ENCODE measurements at places on chromosomes 6 and 20.

- no peak for DNase-seq
Measured at GRCh38 chr6:34726055-34726454, 29.5 kb upstream of the ILRUN start.

DNA sequence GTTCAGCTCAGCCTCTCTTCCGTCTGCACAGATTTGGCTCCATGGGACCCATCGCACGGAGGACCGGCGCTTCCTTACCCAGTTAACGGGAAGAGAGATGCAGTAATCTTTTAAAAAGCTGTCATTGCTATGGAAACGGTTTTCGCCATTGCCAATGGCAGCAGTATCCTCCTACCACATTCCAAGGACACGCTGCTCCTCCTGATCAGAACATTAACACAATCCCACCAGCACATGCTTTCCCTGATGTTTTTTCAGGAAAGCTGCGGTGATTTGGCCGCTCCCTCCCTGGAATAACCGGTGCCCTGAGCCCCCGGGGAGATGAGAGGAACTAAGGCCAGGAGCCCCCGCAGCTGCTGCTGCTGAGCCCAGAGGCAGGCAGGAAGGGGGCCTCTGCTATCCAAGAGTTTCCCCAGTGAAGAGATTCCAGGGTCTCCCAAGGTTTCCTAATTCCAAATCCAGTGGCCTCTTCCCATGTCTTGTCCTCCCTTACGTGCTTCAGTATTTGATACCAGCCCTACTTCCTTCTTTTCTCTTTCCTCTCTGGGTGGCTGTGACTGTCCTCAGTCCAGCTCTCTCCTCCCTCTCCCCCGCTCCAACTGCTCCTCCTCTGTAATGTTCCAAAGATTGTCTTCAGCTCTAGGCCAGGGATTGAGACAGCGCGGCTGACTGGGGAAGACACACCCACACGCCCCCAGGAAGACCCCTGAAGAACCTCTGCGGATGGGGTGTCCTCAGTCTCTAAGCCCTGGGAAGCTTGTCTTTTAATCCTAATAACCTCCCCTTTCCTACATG is 2.6 kb downstream of the BNIP5 start:
- no peak for DNase-seq

DNA sequence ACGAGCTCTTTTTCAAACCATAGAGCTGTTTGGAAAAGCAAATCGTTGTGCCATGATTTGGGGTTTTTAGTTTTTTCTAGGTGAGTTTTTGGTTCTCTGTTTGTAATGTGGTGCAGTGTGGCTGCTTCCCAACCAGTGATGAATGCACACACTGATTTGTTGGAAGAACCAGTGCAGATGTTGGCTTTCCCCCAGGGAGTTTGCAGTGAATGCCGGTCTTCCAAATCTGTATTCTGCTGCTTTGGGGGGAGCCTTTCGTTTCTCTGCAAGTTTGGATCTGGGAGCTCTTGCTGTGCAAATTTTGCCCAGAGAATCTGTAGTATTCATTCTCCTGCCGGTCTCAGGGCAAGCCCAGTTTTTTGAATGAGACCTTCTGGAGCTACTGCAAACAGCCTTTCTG is 14.5 kb downstream of the HECA start:
- DNase-seq, result no peak

DNA sequence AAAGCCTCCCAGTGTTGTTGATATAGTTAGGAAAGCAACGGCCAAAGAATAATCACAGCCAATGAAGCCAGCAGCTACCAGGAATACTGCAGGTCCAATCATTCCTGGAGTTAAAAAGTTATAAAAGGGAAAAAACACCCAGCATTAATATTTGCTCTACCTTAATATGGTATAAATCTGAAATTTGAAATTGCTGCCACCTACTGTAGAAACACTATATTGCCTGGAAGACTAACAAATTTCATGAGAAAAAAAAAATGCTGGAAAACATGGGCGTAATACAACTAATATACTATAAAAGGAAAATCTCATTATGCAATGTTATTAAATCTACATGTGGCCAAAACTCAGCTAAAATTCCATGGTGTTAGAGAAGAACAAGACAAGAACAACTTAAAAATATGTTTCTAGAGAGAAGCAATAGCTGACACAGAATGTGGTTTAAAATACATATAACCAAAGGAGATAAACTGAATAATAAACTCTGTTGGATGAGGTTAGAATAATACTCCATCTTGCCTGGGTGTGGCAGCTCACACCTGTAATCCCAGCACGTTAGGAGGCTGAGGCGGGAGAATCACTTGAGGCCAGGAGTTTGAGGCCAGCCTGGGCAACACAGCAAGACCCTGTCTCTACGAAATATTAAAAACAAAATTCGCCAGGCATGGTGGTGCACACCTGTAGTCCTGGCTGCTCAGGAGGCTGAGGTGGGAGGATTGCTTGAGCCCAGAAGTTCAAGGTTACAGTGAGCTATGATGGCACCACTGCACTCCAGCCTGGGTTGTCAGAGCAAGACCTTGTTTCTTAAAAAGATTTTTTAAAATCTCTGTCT is 43.1 kb downstream of the SLC17A5 start:
- DNase-seq, result peak; percentile 59

GRCh38 chr6:157325069-157325805 is 1.9 kb upstream of the TMEM242 start:
- DNase-seq, result no peak
